ENCODE measurements at places on chromosomes 4 and X. TPM values are rescaled to one million over a fixed set of nuclear protein-coding genes. Genes with fewer than 3 reads are reported as not detected.

Gene FAM47A
- not detected for total RNA-seq

DNA sequence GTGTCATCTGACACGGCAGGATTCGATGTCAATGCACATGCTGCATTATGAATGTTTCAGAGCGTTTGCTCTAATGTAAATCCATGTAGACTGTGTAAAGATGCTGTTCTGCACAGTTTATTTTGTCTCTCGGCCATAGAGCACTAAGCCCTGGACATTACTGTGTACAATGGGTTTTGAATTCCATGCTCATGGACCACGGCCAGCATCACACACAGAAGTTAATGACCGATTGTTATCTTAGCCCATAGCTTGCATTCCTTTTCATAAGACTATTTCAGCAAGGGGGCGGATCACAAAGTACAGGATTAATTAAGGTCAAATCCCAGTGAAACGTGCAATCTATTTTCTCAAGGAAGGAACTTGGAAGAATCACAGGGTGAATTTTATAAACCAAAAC is 286.1 kb upstream of the TENM3 start:
- DNase-seq: no peak

- no peak for DNase-seq
These were observed 726.6 kb downstream of the TRAM1L1 start for GRCh38 chr4:116358633-116359222.

Gene ZNF141
- total RNA-seq: 8.5 TPM

DNA sequence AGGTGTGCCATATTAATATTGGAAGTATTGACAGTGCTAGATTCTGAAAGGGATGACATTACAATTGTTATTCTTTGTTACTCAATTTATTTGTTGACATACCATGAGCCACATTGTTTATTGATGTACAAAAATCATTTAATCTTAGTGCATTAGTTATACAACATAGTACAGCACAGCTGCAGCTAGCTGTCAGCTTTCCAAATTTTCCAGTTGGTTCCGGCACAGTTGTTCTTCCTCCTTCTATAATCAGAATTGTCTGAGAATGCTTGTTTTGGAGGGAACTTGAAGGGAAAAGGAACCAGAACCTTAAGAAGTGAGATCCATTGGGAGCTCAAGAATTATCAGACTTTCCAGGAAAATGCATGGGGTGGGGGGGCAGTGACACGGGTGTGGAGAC is 281.4 kb downstream of the ZIC3 start:
- DNase-seq: no peak

Gene PGAM4
- not detected for total RNA-seq

Gene IL21
- total RNA-seq: not detected

Gene RIBC1
- total RNA-seq: 0.81 TPM

Gene MAGEB6B
- total RNA-seq: not detected

Gene CXXC4
- total RNA-seq: 2.5 TPM

GRCh38 chr4:139734875-139735380 is 69.3 kb downstream of the MGST2 start:
- DNase-seq: peak; percentile 95

DNA sequence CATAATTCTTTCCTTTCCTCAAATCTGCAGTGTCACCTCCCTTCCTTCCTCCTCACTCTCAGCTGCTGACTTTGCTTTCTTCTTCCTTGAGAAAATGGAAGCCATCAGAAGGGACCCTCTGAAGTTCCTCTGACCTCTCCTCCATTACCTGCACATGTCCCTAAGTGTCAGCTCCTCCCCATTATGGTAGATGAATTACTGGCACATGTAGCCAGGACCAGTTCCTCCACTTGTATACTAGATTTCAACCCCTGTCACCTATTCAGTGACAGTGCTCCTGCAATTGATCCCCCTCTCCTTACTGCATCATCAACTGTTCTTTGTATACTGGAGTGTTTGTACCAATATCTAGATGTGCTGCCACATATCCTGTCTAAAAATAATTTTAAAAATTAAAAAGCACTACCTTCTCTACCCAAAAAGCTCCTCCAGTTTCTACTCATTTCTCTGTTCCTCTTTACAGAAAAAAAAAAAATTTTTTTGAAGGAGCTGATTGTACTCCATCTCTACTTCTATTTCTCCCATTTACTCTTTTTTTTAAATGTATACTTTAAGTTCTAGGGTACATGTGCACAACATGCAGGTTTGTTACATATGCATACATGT is 78.6 kb downstream of the CLCN5 start:
- DNase-seq: no peak

- DNase-seq: no peak
These were observed 561.3 kb upstream of the LCORL start for GRCh38 chr4:18582841-18583240.

Gene CCNB3
- 0.11 TPM for total RNA-seq

DNA sequence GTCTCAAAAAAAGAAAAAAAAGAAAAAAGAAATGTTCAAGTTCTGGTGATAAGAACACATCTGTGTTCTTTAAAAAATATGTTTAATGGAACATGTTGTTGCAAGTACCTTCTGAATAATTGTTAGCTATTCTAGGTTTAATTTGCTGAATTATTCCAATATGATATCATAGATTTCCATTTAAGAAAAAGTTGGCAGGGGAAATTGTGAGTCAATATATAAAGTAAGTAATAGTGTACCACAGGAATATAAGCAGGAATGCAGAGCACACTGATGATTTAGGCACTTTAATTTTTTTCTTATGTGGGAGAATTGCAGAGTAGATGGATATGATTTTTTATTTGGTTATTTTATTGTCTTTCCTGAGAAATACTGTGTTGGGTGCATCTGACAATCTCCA is 190.7 kb downstream of the RPA4 start:
- no peak for DNase-seq

Gene FREM3
- total RNA-seq: not detected

Gene ASMT
- total RNA-seq: not detected

- DNase-seq: no peak
These were observed 674.1 kb downstream of the RAPGEF2 start for GRCh38 chr4:159776961-159777360.

GRCh38 chrX:1507511-1508463 is 29.2 kb downstream of the P2RY8 start:
- DNase-seq: peak; percentile 70

Gene TEX13C
- total RNA-seq: not detected

Gene DNAJB14
- total RNA-seq: 19.5 TPM

GRCh38 chr4:139841464-139842195 is 176.0 kb downstream of the MGST2 start:
- no peak for DNase-seq

DNA sequence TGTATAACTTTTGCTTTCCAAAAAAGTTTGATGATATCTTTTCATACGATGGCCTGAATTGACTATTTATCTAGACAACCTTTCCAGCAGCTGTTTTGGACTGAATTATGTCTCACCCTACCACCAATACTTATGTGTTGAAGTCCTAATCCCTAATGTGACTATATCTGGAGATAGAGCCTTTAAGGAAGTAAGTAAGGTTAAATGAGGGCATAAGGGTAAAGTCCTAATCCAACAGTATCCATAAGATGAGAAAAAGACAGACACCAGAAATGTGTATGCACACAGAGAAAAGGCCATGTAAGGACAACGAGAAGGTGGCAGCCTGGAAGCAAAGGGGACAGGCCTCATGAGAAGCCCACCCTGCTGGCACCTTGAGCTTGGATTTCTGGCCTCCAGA is 86.6 kb upstream of the PPARGC1A start:
- DNase-seq: no peak

Gene CT45A3
- not detected for total RNA-seq

DNA sequence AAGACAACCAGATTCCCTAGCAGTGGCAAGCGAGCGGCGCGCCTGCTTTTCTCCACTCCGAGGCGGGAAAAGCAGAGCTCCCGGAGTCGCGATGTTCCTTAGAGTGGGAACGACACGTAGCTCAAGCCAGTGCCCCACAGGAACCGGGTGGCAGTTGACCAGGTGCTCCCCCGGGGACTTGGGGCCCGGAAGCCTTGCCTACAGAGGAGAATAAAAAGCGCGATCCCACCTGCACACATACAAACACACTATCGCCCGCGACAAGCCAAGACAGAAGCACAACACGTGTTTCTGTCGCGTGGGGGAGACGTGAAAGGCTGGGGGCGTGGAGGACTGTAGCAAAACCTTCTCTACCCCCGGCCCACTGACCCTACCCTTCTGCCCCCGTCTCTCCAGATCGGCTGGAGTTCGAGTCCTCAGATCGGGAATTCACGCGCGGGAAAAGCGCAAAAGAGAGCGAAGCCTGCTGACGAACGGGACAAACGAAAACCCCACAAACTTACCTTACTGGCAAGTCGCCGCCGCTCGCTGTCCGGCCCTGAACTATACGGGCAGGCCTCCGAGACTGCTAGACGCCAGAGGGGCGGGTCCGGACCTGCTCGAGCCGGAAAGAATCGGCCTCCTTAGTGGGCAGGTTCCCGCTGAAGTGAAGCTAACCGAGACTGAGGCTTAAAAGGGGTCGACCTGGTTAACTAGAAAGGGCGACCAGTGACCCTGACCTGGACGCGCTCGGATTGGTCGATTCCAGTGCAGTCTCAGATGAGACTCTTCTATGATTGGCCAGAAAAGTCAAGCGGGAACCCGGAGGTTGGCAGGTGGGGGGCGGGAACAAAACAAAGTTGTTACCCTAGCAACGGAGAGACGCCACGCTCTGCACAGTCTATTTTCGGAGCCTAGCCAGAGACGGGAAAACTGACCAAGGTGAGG is at the start of the genes DNAAF6 and NUP62CL:
Gene DNAAF6 (plus strand): TSS at position 842 of the 927 bp plus-strand sequence. CDS start 6,265 bp downstream, outside the sequence.
Gene NUP62CL (minus strand): TSS at position 664 of the 927 bp plus-strand sequence. CDS start 31,287 bp downstream, outside the sequence.
- DNase-seq: no peak

- no peak for DNase-seq
These were observed 74.6 kb downstream of the AMELX start for GRCh38 chrX:11367609-11368430.

DNA sequence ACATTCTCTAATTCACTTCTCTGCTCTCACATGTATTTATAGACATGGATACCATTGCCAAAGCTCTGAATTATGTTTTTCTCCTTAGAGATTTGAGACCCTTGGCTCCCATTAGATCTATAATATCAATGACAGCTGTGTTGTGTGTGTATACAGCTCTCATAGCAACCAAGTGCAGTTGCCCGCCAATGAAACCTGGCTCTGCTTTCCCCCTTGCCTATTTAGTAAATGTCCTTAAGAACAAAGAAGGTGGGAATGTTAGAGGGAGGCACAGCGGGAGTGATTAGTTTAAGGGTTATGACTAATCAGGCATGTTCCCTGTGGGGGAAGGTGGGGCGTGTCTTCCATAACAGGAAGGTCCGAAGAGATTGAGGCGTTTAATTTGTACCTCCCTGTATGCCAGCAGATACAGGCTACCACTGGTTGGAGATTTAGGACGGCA is 100.5 kb upstream of the TBC1D9 start:
- no peak for DNase-seq

Gene NLGN4X
- 2.0 TPM for total RNA-seq

Gene SYTL4
- 3.5 TPM for total RNA-seq

Gene SOX3
- not detected for total RNA-seq

GRCh38 chrX:3144651-3145050 is 103.4 kb downstream of the ARSF start:
- DNase-seq: no peak

GRCh38 chr4:52676536-52676935 is 17.4 kb upstream of the USP46 start:
- DNase-seq: no peak

- no peak for DNase-seq
These were observed 30.1 kb upstream of the ANAPC4 start for GRCh38 chr4:25346913-25347312.

Gene CYBB
- 9.8 TPM for total RNA-seq

GRCh38 chr4:75180790-75181776 is 248.2 kb downstream of the PARM1 start:
- DNase-seq: no peak

Gene KDR
- total RNA-seq: 28.7 TPM

DNA sequence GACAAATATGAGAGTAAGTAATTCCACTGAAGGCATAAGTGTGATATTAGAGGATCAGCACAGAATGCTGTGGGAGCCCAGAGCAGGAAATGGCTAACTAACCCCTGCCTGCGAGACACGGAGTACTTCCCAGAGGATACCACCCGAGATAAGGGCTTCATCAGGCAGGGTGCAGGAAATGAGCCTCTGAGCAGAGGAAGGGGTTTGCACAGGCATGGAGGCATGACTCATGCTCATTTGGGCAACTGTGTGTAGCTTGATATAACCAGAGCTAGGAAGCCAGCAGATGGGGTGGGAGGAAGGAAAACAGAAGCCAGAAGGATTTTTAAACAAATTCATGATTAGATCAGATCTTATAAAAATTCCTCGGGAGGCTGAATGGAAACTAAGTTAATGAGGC is 70.0 kb upstream of the TSPAN5 start:
- DNase-seq: no peak

GRCh38 chr4:47418147-47418546 is 45.4 kb downstream of the COMMD8 start:
- no peak for DNase-seq

- DNase-seq: no peak
These were observed 465.9 kb downstream of the MID1IP1 start for GRCh38 chrX:39267176-39267575.

DNA sequence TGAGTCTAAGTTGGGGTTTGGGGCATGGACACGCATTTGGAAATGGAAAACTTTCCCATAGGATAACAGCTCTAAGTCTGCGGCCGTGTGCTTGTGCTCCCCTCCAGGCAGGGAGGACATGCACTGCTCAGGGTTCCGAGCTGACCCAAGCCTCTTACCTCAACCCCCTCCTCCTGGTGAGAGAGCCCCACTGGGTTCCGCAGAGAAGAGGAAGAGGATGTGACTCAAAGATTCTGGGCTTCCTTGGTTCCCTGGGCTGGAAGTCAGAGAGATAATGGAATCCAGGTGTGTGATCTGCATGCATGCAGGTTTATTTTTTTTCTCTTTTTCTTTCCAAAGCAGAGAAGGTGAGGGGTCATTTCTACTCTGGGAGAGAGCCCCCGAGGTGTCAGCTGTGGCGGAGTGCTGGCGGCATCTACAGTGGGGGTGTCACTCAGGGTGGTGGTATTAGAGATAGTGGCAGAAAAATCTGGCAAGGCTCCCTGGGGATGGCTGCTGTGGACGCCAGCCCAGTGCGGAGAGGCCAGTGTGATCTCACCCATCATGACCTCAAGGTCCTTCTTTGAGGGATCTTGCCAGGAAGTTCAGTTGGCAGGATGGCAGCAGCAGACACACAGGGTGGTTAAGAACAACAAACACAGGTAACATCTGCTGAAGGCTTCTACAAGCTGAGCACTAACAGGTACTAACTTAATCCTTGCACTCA is 168.7 kb upstream of the HAND2 start:
- peak; percentile 88 for DNase-seq

Gene RHOXF2B
- total RNA-seq: not detected

Gene IL1RAPL2
- not detected for total RNA-seq

DNA sequence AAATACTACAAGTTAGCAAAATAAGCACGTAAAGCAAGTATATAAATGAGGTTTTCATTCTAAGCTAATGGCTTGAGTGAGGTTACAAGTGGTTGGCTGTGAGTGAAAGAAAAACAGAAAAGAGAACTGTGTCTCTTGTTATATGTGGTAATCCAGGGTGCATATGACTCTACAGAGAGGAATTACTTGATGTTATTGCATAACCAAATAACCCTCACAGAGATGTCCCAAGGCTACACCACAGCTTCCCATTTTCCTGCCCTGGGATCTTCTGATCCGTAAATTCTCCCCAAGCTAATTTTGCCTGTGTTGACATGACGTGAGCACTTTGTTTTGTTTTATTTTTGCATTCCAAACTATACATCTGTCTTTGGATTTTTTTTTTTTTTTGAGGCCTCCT is 470.0 kb upstream of the INTU start:
- DNase-seq: no peak

- DNase-seq: no peak
These were observed 115.2 kb upstream of the LNX1 start for GRCh38 chr4:53706422-53707032.

Data from cardiac septum (tissue), 1 donor.